Posterior cingulate gyrus (tissue), 11 donors: ENCODE measurements at places on chromosomes 4 and X.
A peak's percentile ranks its signal among the peaks of the same experiment; 100 is the strongest.

GRCh38 chr4:40718586-40718985, 31.2 kb upstream of the NSUN7 start:
- DNase-seq = no peak

- DNase-seq = no peak
Observed at GRCh38 chrX:138856881-138857604, 145.5 kb upstream of the FGF13 start.

DNA sequence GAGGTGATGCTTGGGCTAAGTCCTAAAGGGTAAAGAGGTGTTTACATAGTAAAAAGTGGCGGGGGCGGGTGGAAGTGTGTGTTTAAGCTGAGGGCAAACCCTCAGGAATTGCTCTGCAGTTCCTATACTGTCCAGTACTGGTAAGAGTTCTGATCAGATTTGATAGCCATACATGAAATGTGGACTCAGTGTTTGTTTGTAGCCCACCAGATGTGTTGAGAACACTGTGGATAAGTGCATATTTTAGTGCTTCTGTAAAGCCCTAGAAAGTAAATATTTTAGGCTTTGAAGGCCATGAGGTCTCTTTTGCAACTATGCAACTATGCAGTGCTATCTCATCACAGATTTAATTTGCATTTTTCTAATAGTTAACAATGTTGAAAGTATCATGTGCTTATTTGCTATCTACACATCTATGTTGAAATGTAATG, 80.7 kb upstream of the EOLA2 start:
- DNase-seq = no peak

GRCh38 chr4:185246453-185246852, 37.1 kb downstream of the SNX25 start:
- no peak for DNase-seq

GRCh38 chrX:5117816-5118215, 1110.9 kb downstream of the NLGN4X start:
- no peak for DNase-seq

- no peak for DNase-seq
Observed at GRCh38 chr4:105634402-105635080, 73.9 kb downstream of the INTS12 start.

DNA sequence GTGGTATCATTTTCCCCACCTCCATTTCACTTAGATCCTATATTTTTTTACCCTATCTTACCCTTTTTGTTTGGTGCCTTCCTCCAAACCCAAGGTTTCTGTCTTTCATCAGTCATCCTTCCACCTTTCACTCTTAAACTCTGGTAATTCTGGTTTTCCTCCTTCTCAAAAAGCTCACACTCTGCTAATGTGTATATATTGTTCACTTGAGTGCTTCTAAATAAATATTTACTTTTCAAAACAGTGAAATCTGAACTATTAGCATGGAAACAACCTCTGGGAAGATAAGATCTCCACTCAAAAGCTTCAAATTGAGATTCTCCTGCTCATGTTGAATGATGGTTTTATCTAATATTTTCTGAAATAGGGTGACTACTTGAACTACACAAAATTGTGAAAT, 21.5 kb downstream of the XIAP start:
- no peak for DNase-seq

DNA sequence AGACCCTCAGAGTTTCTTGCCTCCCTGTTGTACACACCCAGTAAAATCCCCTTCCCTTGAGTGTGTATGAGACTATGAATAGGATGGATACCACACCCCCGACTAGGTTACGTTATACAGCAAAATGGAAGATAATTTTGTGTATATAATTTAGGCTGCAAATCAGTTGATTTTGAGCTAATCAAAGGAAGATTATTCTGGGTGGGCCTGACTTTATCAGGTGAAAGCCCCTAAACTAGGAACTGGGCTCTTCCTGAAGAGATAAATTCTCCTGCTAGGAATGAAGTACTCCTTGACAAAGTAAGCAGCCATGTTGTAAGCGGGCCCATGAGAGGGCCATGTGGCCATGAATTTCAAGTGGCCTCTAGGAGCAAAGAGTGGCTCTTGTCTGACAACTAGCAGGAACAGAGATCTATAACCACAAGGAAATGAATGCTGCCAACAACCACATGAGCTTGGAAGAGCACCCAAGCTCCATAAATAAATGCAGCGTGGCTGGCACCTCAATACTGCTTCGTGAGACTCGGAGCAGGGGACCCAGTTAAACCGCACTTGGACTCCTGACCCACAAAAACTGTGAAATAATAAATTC, 646.4 kb downstream of the IL1RAPL1 start:
- DNase-seq = no peak

DNA sequence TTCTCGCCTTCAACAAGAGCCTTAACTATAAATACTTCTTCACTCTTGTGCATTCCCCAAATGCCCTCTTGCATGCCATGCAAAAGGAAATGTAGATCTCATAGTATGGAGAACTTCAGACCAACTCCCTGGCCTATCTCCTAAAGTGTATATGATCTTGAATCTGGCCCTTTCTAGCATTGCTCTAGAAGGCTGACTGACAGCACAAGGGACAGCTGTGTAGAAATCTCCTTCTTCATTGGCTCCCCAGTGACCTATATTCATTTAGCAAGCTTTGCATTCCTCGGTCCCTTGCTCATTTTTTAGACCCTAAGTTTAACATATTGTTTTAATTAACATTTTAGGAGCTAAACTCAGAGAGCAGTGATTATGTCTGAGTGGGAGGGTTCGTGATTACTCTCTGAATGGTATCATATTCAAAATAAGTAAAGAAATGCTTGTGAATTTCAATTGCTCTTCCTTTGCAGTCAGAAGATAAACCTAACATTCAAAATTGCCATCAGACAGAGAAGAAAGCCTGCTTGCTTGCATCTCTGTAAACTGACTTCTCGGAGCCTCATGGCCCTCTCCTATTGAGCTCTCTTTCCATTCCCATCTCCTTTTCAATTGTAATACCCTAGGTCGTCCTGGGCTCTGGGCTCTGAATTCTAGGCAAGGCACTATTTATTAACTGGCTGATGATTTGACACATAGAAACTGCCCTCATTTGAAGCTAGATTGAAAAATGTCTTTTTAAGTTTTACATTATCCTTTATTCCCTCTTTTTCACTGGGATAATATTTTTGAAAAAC, 120.3 kb upstream of the PRKG2 start:
- no peak for DNase-seq

DNA sequence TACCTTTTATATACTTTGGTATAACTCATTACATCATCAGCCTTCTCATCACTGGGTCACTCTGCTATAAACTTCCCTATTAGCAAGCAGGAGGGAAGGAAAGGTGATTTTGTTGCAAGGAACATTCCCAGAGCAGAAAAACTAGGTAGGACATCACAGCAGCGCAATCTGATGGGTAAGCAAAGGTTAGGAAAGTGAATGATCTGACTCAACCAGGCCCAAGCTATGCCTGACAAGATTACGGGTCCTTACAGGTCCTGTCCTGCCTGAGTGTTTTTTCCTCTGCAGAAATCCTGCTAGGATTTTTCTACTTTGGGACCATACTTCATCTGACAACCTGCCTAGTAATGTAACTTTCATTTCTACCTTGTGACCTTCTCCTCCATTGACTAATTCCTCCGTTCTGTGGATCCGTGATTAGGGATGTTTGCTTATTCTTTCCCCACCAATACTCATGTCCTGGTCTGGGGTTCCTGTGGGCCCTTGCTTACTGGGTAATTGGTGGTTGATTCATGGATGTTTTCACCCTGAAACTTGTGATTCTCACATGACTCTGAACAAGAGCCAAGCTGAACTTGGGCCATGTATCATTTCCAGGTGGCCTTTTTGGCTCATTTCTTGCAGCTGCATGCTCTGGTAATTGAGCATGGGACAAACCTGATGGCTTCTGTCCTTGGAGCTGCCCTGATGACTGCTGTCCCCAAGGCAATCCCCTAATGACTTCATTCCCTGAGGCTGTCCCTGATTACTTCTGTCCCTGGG, 111.9 kb upstream of the KIT start:
- no peak for DNase-seq

GRCh38 chrX:14501327-14501726, 28.0 kb upstream of the GLRA2 start:
- DNase-seq = no peak

GRCh38 chr4:107856901-107857300, 32.2 kb downstream of the SGMS2 start:
- DNase-seq = no peak

DNA sequence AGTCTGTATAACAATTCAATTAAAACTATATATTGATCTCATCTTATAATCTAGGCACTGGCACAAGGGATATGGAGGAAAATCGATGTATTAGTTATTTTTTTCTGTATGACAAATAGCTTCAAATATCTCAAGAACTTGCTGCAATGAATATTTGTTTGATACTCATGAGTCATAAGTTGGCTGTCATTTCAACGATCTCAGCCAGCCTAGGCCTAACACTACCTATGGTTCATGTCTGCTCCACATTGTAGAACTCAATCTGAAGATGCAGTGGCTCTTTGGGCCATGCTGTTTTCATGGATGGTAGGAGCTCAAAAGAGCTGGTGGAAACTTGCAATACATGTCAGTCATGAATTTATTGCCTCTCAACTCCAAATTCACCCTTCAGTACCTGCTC, 44.7 kb downstream of the MAGEB17 start:
- no peak for DNase-seq

- DNase-seq = no peak
Observed at GRCh38 chr4:26751838-26752237, 108.8 kb upstream of the STIM2 start.

DNA sequence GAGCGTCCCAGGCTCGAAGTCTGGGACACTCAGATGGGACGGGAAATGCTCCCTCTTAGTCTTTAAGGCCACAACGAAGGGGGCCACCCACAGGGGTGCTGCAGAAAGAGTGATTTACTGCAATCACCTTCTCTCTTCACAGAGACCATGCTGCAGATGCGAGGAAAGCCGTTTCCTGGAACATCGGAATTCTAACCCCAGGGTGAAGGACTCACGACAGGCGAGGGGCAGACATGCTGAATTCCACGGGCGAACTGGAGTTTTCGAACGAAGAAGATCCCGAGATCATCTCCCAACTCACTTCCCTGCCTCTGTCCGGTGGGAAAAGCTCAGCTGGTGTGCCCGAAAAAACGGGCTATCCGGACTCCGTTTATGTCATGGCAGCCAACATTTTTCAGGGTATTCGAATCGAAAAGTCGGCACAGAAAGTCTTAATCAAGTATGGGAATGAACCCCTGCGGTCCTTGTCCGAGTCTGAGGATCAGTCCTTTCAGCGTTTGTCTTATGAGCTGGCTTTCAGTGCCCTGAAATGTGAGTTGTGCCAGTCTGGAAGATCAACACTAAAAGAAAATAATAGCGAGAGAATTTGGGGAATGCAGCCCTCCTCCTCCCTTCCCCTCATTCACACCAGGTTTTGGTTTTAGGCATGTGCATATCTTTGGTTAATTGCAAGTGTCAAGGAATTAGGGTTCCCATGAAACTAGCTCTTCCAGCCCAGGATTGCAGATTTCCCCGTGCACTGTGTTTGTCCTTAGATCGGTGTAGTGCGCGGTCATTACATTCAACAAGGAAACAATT, 905 bp downstream of the NSUN7 start:
- DNase-seq = peak; percentile 73

DNA sequence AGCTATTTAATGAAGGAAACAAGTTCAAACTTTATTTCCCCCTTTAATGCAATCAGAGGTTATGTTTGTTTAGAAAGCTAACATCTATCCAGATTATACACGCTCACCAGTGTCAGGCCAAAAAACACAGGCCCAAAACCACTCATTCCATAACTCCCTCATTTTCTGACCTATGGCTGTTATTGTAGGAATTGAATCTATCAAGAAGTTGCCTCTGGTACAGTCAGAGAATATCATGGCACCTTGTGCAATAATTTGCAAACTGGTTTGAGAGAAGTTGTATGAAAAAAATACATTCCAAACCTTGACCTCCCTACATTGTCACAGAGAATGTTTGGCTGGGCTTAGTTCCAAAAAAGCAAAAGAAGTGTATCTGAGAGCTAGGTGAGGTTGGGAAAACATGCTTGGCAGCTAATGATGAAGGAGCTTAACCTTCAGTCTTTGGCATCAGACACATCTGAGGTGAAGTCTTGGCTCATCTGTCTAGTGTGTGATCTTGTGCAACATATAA, 591.0 kb downstream of the ANKRD50 start:
- DNase-seq = no peak

DNA sequence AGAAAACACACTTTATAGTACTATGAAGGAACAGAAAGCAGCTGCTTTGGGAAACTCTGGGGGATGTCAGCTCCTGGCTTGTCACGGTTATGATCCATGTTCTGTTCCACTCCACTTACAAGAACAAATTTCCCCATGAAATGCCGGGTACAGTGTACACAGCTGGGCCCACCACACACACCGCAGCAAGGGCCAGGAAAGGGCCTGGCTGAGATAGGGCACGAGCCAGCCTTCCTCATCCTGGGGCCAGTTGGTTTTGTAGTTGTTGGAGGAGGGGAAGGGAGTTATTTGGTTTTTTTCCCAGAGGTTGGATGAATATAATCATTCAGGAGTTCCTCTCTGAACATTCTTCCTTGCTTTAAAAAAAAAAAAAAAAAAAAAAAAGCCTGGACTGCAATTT, 56.8 kb downstream of the SEPSECS start:
- no peak for DNase-seq

- DNase-seq = no peak
Observed at GRCh38 chr4:67770422-67770821, 16.2 kb upstream of the GNRHR start.

- DNase-seq = no peak
Observed at GRCh38 chr4:126541820-126542219, 1090.9 kb upstream of the INTU start.

DNA sequence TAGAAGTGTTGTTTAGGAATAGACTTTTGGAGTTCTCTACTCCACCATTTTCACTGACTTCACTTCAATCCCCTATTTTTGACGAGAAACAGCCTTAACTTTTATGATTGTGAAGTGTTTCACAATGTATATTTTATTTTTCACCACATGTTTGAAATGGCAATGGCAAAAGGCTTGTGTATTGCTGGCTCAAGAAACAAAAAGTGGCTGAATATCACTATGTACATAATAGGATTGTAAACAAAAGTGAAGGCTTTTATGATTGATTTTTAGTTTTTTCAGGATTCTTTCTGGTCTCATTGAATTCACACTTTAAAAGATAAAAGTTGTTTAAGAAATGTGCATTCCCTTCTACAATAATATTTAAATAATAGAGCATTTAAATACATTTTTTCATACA, 18.2 kb downstream of the MAGEB5 start:
- DNase-seq = no peak

- DNase-seq = no peak
Observed at GRCh38 chr4:150805183-150806025, 209.7 kb downstream of the LRBA start.

DNA sequence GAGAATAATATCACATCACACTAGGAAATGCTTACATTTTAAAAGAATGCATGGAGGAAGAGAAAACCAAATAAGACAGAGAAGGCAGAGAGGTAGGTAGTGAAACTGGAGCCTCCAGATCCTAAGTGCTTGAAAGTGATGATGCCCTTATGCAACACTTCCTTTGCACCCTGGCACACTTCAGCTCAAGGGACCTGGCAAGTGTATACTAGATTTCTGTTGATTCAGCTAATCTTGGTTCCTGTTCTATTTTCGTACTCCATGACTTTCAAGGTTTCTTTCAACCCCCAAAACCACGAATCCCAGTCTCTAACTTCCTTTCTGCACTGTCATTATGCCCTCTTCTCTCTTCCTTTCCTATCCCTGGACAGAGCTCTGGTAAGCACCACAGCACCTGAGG, 36.9 kb upstream of the SH3KBP1 start:
- DNase-seq = no peak
